Activated B cell treated with CpG ODN at 0.5 μM for 24 hours (primary cell): ENCODE measurements at places on chromosomes 5 and 9. TPM values are rescaled to one million over a fixed set of nuclear protein-coding genes. Genes with fewer than 3 reads are reported as not detected.

The LECT2 gene
- total RNA-seq, result not detected in 2 replicates

The PCDHB13 gene
- total RNA-seq, result 0.07 and 0.09 TPM in 2 replicates

The C5orf52 gene
- total RNA-seq, result not detected in 2 replicates

The POU5F2 gene
- 2.1 and 2.9 TPM in 2 replicates for total RNA-seq

The SLC36A2 gene
- not detected in 2 replicates for total RNA-seq

The C1QTNF2 gene
- not detected in 2 replicates for total RNA-seq

The HBEGF gene
- 0.22 and 0.49 TPM in 2 replicates for total RNA-seq

The INSYN2B gene
- not detected in 2 replicates for total RNA-seq

The NUP214 gene
- 72.2 and 90.9 TPM in 2 replicates for total RNA-seq

The CTSV gene
- not detected in 2 replicates for total RNA-seq

DNA sequence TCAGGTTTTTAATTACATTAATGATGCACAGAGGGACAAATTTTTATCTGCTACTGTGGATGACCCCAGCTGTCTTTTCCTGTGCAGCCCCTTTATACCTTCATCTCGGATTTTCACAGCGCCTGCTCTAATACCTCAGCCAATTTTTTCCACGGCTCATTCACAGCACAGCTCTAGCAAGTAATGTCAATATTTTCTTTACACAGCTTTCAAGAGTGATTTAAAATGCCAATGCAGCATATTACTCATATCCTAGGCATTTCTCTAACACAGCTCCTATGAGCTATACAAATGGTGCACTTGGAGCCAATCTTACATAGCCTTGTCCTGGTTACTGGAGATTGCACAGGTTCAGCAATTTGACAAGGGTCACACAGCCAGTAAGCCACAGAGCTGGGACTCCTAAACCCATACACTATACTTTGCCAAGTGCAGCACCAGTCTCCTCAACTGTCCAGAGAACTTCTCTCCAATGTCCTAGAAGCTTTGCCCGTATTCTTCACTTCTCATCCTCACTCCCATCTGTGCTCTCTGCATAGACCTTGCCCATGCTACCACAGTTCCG, 661.8 kb downstream of the DTWD2 start:
- no peaks in the 10 kb centered on the region for H3K4me1 ChIP-seq
- H3K27me3 ChIP-seq, result no peaks in the 10 kb centered on the region
- no peak overlapping the region for H3K4me3 ChIP-seq
- no peak for DNase-seq
- H3K27ac ChIP-seq, result no peak overlapping the region

DNA sequence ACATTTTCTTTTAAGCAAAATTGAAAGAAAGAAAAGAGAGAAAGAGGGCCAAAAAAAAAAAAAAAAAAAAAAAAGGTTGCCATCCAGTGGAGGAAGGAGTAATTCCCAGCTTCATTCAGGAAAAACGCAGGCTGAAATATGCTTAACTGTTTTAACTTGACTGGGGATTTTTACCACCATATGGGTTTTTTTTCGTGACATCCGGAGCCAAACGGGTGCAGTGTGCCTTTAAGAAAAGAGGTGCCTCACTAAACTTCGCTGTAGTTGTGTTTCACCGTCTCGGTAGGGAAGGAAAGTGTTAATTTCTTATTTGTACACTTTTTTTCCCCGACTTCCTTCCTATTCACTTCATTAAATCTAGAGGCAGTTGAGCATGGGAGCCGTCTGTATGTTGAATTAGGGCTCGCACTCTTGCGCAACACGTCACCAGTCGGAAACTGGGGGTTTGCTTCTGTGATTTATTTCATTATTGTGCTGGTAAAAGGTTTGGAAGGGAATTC, 143.0 kb downstream of the SMARCA2 start:
- DNase-seq, result no peak
- H3K27ac ChIP-seq, result peak overlapping the region; percentile 87
- H3K36me3 ChIP-seq, result peaks cover 16% of the 10 kb centered on the region
- no peaks in the 10 kb centered on the region for H3K27me3 ChIP-seq
- peaks cover 62% of the 10 kb centered on the region for H3K4me1 ChIP-seq

GRCh38 chr5:66273121-66273520, 129.0 kb downstream of the SREK1 start:
- H3K27ac ChIP-seq, result no peak overlapping the region
- no peaks in the 10 kb centered on the region for H3K4me1 ChIP-seq
- no peaks in the 10 kb centered on the region for H3K36me3 ChIP-seq
- DNase-seq, result no peak

DNA sequence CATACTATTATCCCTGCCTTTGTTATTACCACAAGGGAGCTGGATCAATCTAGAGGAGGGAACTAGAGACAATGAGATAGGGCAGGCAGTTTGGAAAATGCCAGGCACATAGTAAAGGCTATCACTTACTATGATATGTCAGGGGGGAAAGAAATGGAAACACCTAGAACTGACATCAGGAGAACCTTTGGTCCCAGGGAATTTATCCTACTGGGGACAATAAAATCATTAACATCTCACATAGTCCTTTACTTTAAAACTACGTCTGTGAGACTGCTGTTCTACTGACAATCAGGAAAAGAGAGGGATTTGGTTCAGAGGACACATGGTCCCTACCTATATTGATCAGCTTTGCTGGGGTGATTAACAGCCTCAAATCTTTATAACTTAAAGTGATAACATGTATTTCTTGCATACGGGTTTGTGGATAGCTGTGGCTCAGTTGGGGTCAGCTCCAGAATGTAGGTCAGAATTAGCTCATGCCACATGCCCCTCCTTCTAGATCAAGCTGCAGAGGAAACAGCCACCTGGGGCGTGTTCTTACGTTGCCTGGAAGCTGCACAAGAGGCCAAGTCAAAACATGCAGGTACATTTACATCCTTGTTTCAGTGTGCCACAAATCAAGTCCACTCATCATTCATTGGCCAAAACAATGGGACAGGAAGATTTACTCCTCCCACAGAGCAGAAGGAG, 43.9 kb upstream of the ALDOB start:
- no peak for DNase-seq
- no peaks in the 10 kb centered on the region for H3K4me1 ChIP-seq
- no peaks in the 10 kb centered on the region for H3K36me3 ChIP-seq
- no peak overlapping the region for H3K27ac ChIP-seq
- H3K27me3 ChIP-seq, result peaks cover 31% of the 10 kb centered on the region

- H3K27me3 ChIP-seq, result no peaks in the 10 kb centered on the region
- H3K36me3 ChIP-seq, result no peaks in the 10 kb centered on the region
- H3K4me1 ChIP-seq, result no peaks in the 10 kb centered on the region
- H3K4me3 ChIP-seq, result no peak overlapping the region
Measured at GRCh38 chr5:98540056-98540455, 233.4 kb upstream of the RGMB start.

GRCh38 chr9:116736399-116737151, 49.5 kb downstream of the TRIM32 start:
- H3K27me3 ChIP-seq, result peaks cover 6% of the 10 kb centered on the region
- no peaks in the 10 kb centered on the region for H3K36me3 ChIP-seq
- H3K4me1 ChIP-seq, result peaks cover 3% of the 10 kb centered on the region
- H3K4me3 ChIP-seq, result no peak overlapping the region

GRCh38 chr5:159050316-159051143, 49.2 kb downstream of the EBF1 start:
- peaks cover 52% of the 10 kb centered on the region for H3K36me3 ChIP-seq
- peaks cover 97% of the 10 kb centered on the region for H3K4me1 ChIP-seq
- no peaks in the 10 kb centered on the region for H3K27me3 ChIP-seq
- peak; percentile 31 for DNase-seq

DNA sequence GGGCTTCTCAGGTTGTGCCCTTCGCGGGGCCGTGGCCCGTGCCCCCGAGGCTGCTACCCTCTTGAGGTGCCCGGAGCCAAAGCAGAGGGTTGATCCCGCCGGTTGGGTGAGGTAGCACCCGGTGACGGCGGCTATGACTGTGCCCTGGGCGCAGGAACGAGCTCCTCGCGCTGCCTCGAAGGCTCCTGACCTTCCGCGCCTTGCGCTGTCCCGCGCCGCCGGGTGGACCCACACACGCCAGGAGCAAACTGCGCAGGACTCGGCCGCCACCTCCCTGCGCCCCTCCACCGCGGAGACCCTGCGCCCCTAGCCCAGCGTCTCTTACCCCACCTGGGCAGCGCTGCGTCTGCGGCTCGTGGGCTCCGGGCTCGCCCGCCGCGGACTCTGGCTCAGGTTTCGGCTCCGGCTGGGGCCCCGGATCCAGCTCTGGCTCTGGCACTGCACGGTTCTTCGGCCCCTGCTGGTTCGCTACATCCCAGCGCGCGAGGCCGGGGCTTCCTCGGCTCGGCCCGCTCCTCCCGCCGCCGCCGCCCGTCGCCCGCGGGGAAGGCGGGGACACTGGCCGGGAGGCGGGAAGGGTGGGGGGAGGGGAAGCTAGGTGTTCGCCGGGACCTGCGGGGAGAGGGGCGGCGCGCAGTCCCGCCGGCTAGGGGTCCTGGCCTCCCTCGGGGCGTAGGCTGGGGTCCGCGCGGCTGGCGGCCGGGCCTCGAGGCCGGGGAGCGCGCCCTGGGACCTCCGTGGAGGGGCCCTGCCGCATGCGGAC, 5.4 kb upstream of the PITX1 start:
- H3K27me3 ChIP-seq, result peaks cover 59% of the 10 kb centered on the region
- H3K4me1 ChIP-seq, result peaks cover 25% of the 10 kb centered on the region
- H3K27ac ChIP-seq, result no peak overlapping the region
- peak overlapping the region; percentile 15 for H3K4me3 ChIP-seq

DNA sequence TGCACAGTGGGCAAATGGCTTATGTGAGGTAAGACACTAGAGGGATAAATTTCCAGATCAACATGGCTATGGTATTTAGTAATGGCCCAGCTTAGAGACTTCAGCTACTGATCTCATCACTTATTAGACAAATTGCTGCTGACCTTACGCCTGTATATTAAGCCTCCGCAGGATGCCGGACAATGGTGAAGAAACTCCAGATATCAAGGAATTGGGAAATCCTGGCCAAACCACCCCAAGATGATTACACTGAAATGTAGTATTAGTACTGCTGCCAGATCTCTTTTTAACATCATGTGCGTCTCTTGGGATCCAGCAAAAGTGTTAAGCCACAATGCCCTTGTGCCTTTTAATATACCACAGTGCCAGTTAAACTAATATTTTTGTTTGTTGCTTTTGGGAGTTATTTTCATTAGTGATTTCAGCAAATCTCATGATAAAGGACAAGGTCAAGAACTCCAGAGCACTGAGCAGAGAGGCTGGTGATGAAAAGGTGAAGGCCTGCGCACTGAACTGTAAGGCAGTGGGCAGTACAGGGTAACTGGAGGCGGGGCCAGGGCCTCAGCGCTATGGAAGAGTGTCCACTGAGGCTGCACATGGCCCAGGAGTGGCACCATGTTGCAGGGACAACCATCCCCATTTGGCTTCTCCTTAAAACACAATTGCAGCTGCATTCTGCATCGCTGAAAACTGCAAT, 32.5 kb downstream of the TSTD2 start:
- H3K27me3 ChIP-seq, result no peaks in the 10 kb centered on the region
- H3K4me1 ChIP-seq, result peaks cover 7% of the 10 kb centered on the region
- H3K4me3 ChIP-seq, result no peak overlapping the region
- peaks cover 59% of the 10 kb centered on the region for H3K36me3 ChIP-seq
- no peak overlapping the region for H3K27ac ChIP-seq
- no peak for DNase-seq

DNA sequence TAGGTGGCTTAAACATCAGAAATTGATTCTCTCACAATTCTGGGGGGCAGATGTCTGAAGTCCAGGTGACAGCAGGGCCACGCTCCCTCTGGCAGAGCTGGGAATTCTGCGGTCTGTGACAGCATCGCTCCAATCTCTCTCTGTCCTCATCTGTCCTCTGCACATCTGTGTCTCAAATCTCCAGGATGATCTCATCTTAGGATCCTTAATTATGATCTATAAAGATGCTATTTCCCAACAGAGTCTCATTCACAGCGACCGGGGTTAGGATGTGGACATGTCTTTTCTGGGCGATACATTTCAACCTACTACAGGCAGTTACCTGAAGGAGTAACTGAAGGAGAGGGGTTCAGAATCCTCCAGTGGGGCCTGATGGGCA, 31.4 kb downstream of the ANKRD33B start:
- H3K4me1 ChIP-seq, result peaks cover 75% of the 10 kb centered on the region
- H3K27ac ChIP-seq, result peak overlapping the region; percentile 35
- DNase-seq, result no peak
- H3K36me3 ChIP-seq, result peaks cover 52% of the 10 kb centered on the region
- no peaks in the 10 kb centered on the region for H3K27me3 ChIP-seq

- no peaks in the 10 kb centered on the region for H3K27me3 ChIP-seq
- H3K4me1 ChIP-seq, result no peaks in the 10 kb centered on the region
- DNase-seq, result no peak
- no peak overlapping the region for H3K4me3 ChIP-seq
- no peaks in the 10 kb centered on the region for H3K36me3 ChIP-seq
- no peak overlapping the region for H3K27ac ChIP-seq
Measured at GRCh38 chr9:21696411-21696871, 106.0 kb upstream of the MTAP start.

DNA sequence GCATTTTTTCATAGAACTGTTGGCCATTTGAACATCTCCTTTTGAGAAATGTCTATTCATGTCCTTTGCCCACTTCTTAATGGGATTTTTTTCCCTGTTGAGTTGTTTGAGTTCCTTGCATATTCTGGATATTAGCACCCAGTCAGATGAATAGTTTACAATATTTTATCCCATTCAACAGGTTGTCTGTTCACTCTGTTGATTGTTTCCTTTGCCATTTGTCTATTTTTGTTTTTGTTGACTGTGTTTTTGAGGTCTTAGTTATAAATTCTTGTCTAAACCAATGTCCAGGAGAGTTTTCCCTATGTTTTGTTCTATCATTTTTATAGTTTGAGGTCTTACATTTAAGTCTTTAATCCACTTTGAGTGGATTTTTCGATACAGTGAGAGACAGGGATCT, 139.0 kb upstream of the TNPO1 start:
- H3K4me1 ChIP-seq, result no peaks in the 10 kb centered on the region
- H3K4me3 ChIP-seq, result no peak overlapping the region
- no peak overlapping the region for H3K27ac ChIP-seq
- DNase-seq, result no peak

- H3K36me3 ChIP-seq, result no peaks in the 10 kb centered on the region
Measured at GRCh38 chr9:77094150-77094549, 74.7 kb downstream of the FOXB2 start.

DNA sequence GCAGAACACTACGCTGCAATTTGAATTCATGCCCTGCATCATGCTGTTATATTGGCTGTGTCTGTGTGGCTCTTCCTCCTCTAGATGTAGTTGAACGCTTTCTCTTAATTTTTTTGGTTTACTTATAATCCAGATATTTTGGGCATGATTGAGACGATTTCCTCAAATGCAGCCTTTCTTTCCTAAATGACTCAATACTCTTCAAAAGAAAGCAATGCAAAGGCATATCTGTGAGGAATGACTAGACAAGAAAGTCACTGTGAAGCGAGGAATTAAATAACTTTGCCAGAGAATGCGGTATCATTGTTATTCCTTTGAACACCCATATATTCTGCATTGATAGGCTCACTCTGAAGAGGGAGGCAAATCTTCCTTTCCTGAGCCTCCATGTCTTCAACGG, 152.8 kb downstream of the YIPF5 start:
- H3K27me3 ChIP-seq, result peaks cover 2% of the 10 kb centered on the region
- H3K27ac ChIP-seq, result no peak overlapping the region
- no peaks in the 10 kb centered on the region for H3K4me1 ChIP-seq
- H3K36me3 ChIP-seq, result no peaks in the 10 kb centered on the region
- no peak for DNase-seq

- no peaks in the 10 kb centered on the region for H3K36me3 ChIP-seq
- no peak for DNase-seq
- peaks cover 18% of the 10 kb centered on the region for H3K4me1 ChIP-seq
Measured at GRCh38 chr9:98806394-98807035, 955 bp upstream of the GALNT12 start.

- peaks cover 79% of the 10 kb centered on the region for H3K36me3 ChIP-seq
- no peak overlapping the region for H3K27ac ChIP-seq
- DNase-seq, result no peak
- no peaks in the 10 kb centered on the region for H3K27me3 ChIP-seq
Measured at GRCh38 chr5:310941-311434, 10.5 kb upstream of the AHRR start.
